Activated CD4-positive, alpha-beta T cell treated with anti-CD3 and anti-CD28 coated beads, Interleukin-2, amount 50 U/mL, for 4 hours (primary cell): ENCODE measurements at places on chromosomes 13 and 19.

- DNase-seq, result no peak
Observed at GRCh38 chr13:73223372-73223781, 164.6 kb downstream of the KLF5 start.

GRCh38 chr19:1862068-1862423, 1.3 kb downstream of the KLF16 start:
- no peak for DNase-seq

GRCh38 chr19:40056505-40056904, 474 bp upstream of the ZNF780B start:
- no peak for DNase-seq

GRCh38 chr13:32824675-32825074, 191.5 kb upstream of the KL start:
- no peak for DNase-seq

GRCh38 chr13:21883713-21884112, 212.8 kb downstream of the FGF9 start:
- DNase-seq, result no peak

DNA sequence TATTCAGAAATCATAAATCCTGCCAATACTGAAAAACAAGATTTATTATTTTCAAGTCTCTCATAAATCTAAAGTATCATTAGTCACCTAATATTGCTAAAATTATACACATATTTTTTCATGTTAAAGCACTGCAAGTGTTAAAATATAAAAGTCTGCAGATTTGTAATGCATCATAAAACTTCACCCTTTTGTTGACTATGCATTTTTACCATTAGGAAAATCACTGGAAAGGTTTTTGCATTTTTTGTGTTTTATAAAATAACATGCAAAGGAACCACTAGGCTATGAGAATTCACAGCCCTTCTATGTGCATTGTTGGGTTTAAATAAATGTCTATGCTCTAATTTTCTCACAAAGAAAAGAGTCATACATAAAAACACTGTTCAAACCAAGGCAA, 407.3 kb downstream of the DACH1 start:
- no peak for DNase-seq

DNA sequence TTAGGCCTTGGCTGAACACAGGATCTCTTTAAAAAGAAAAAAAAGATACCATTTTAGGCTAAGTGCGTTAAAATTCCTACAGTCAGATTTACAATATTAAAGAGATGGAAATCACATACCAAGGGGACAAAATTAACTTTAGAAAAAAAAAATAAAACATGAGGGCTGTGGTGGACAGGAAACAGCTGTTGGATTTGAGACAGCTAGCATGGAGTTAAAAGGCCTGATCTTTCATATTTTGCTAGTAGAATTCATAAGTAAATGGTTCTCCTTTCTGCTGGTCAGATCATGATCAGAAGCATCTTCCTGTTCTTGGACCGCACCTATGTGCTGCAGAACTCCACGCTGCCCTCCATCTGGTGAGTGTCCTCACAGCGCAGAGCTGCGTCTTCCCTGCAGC, 19.7 kb downstream of the CUL4A start:
- no peak for DNase-seq

GRCh38 chr13:112918266-112918665, 50.7 kb upstream of the MCF2L start:
- DNase-seq, result no peak

- peak; percentile 62 for DNase-seq
Observed at GRCh38 chr19:52453324-52454094, at the start of gene ZNF578. Gene ZNF578, plus strand, starts transcription at chr19:52453553. Its CDS starts 48,293 bp downstream, at chr19:52501846.

- DNase-seq, result no peak
Observed at GRCh38 chr13:102402290-102402689, 442 bp upstream of the FGF14 start.

DNA sequence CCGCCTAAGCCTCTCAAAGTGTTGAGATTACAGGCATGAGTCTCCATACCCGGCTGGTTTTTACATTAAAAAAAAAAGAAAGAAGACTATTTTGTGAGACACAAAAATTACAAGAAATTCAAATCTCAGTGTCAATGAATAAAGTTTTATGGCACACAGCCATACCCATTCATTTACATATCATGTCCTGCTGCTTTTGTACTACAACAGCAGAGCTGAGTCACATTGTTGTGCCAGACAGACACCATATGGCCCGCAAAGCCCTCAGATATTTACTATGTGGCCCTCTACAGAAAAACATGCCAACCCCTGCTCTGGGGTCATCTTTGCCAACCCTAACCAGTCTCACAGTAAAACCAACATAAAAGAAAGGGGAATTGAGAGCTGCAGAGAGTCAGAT, 5.3 kb downstream of the SMIM7 start:
- DNase-seq, result no peak

GRCh38 chr13:98681049-98681448, 71.4 kb downstream of the SLC15A1 start:
- no peak for DNase-seq

DNA sequence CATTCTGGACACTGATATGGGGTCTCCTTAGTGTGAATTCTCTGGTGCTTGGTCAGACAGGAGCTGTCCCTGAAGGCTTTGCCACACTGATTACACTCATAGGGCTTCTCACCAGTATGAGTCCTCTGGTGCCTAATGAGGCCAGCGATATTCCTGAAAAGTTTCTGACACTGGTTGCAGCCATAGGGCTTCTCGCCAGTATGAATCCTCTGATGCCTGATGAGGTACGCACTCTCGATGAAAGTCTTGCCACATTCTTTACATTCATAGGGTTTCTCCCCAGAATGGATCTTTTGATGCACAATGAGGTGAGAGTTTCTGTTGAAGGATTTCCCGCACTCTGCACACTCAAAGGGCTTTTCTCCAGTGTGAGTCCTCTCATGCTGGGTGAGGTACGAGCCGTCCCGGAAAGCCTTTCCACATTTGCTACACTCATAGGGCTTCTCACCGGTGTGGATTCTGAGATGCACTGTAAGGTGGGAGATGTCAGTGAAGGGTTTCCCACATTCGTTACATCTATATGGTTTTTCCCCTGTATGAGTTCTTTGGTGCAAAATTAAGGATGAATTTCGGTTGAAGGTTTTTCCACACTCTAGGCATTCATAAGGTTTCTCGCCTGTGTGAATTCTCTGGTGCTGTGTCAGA, 22.4 kb downstream of the ZNF329 start:
- DNase-seq, result no peak

- no peak for DNase-seq
Observed at GRCh38 chr19:21593502-21593901, 88.1 kb downstream of the ZNF429 start.

- DNase-seq, result peak; percentile 69
Observed at GRCh38 chr19:49672131-49672919, 4.7 kb upstream of the PRMT1 start.

- no peak for DNase-seq
Observed at GRCh38 chr13:80072231-80072630, 268.7 kb downstream of the SPRY2 start.

GRCh38 chr13:92781965-92782690, 444.5 kb upstream of the GPC6 start:
- DNase-seq, result no peak

DNA sequence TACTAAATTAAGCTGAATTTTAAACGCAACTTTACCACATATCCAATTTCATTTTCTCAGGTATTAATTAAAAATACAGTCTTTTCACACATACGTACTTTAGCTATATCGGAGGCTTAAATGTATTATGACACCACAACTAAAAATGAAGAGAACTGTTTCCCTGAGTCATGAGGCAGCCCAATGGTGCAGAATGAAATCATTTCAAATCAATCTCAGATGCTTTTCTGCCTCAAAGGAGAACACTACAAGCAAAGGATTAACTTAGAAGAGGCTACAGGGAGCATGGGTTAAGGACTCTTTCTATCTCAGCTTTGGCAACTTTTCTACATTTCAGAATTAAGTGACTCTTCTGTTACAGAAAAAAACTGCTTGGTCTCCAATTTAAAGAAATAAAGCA, 516.3 kb upstream of the HTR2A start:
- no peak for DNase-seq

DNA sequence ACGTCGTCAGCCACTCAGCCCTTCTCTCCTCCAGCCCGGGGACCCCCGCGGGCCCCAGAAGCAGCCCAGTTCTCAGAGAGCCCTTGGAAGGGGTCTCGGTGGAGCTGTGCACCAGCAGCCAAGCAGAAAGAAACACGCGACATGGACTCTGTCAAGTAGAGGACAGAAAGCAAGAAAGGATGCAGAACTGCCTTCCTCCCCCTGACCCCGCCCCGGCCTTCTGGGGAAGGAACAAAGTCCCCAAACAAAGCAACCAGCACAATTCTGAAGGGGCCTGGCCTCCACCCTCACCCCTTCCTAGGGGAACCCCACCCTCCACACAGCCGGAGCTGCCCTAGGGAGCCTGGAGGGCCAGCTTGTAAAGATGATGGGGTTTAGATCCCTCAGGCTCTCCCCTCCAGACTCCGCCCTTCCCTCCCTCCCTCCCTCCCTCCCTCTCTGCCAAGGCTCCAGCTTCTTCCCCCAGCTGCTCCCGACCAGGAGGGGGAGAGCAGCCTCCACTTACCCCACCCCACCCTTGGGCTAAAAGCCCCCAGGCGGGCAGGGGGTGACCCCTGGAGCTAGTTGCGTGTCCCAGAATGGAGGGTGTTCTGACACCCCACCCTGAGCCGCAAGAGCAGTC, 7.8 kb downstream of the LYL1 start:
- DNase-seq, result no peak

- no peak for DNase-seq
Observed at GRCh38 chr13:31747966-31748365, 8.6 kb downstream of the RXFP2 start.

DNA sequence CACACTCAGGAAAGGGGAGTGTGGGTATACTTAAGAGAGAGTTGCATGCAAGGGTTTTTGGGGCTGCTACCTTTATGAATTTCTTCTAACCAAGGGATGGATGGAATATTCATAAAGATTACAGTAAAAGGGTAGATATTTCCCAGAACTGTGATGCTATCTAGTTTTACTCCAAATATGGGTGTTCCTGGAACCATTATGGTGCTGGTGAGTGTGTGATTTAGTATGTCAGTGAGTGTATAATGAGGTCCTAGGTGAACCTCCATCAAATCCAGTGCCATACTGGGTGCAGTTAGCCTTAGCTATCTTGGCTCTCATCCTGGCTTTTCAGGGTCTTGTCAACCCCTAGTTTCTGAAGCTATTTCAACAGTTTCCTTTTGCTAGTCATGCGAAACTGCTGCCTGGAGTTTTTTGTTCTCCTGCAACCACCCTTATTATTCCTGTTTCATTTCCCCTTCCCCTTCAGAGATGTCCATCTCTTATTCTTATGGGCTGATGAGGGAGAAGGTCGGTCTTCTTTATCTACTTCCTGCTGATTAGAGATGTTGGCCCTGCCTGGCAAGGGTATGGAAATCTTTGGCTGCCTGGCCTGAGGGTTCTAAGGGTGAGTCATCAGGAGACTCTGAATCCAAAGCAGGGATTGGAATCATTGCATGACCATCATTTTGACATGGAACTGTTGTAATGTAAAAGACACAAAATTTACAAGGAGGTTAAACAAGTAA, 202.3 kb downstream of the NBEA start:
- no peak for DNase-seq

GRCh38 chr19:40302224-40303011, 17.3 kb upstream of the AKT2 start:
- DNase-seq, result no peak

DNA sequence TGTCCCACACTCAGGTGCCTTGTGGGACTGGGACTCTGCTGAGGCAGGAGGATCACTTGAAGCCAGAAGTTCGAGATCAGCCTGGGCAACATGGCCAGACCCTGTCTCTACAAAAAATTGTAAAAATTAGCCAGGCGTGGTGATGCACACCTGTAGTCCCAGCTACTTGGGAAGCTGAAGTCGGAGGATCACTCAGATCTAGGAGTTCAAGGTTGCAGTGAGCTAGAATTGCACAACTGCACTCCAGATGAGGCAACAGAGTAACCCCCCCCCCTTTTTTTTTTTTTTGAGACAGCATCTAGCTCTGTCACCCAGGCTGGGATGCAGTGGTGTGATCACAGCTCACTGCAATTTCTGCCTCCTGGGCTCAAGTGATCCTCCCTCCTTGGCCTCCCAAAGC, 11.0 kb upstream of the SYDE1 start:
- no peak for DNase-seq

DNA sequence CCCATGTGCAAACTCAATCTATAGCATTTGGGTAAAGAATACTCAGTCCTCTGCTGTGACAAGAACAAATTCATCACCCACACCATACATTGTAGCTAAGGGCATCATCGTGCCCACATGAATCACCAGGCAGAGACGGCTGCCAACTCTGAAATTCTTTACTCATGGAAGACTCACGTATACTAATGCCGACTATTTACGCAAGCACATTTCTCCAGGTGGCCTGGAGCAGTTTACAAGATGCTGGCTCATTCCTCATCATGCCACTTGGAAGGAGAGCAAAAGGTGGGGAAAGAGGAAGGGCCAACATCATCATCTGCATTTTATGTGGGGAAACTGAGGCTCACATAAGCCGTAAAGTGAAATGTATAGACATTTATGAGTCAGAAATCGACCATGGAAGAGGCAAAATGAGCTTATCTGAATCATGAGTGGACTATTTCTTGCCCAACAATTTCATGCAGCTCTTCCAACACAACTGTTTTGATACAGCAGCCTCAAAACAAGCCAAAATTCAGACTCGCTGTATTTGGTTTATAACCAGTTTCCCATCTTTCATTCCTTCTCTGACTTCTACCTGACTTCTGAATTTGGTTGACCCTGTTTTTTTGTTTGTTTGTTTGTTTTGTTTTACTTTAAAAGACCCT, 213.9 kb upstream of the SERP2 start:
- DNase-seq, result no peak

GRCh38 chr19:14536926-14537692, 7.7 kb downstream of the TECR start:
- no peak for DNase-seq

- no peak for DNase-seq
Observed at GRCh38 chr13:23392313-23392712, 41.2 kb downstream of the SACS start.

DNA sequence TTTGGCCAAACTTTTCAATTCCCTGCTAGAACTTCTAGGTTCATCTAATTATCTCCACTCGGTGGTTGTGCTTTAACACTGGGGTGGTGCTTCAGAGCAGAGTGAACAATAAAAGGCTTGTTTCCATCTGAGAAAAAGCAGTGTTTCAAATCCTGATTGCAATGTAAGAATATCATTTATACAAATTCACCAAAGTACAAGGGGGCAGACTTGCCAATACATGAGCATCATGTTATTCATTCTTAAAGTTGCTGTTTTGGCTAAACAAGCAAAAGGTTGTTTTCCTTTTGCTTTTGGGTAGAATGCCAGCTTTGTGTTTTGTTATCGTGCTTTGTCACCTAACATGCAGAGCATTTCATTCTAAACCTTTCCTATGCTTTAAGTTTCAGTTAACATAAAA, 78.5 kb upstream of the UBAC2 start:
- DNase-seq, result no peak

DNA sequence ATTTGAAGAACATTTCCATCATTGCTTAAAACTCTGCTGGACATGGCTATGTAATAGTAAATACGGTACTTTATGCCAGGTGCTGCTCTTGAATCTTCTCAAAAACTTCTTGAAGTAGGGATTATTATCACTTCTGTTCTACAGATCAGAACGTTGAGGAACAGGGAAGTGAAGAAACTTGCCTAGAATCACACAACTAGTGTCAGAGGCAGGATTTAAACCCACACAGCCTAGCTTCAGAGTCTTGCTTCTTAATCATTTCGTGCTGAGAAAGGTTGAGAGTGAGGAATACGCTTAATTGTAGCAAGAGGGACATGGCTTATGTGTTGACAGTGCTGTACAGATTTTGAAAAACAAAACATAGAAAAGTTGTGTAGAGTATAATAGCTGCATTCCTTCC, 13.5 kb downstream of the TM9SF2 start:
- DNase-seq, result no peak

- no peak for DNase-seq
Observed at GRCh38 chr13:99723878-99724277, 222.6 kb downstream of the TM9SF2 start.
